Left renal pelvis (tissue), 4 donors: ENCODE measurements at places on chromosomes 6 and 20. TPM values are rescaled to one million over a fixed set of nuclear protein-coding genes. Genes with fewer than 3 reads are reported as not detected.

The ATP6V1G2 gene
- polyA plus RNA-seq = 5.7 TPM

The SULF2 gene
- 63.5 TPM for polyA plus RNA-seq

The SNX5 gene
- polyA plus RNA-seq = 235 TPM

The DEFB132 gene
- not detected for polyA plus RNA-seq

The SSTR4 gene
- not detected for polyA plus RNA-seq

The COL20A1 gene
- polyA plus RNA-seq = 0.37 TPM

The HLA-F gene
- 8.4 TPM for polyA plus RNA-seq

The MRAP2 gene
- 3.5 TPM for polyA plus RNA-seq

The TFAP2C gene
- polyA plus RNA-seq = 1.1 TPM
